ENCODE measurements at places on chromosomes 2 and 18.

DNA sequence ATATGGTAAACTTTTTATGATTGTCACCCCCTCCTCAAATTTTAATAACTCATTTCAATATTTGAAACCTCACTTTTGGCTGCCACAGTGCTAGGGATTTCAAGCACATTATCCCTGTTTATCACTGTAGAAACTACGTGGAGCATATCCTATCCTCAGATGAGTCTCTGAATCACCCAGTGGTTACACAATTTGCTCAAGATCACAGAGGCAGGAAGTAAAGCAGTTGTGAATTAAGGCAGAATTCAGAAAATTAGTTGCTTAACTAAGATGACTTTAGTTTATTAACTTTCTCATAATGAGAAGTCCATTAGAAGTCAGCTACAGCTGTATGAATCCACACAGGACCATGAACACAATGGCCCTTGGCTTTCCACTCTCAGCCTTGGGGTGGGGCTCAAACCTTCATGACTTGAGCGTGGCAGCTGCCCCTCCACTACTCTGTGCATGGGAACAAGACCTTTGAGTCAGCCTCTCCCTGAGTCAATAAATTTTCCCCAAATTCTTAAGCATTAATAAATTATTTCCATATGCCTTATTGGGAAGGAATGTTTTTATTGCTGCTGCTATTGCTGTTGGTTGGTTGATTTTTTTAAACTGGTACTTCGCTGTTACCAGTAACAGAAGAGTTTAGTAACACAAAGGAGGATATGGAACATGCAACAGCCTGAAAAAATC lies 369.0 kb downstream of the CBLN2 start:
- DNase-seq: no peak

DNA sequence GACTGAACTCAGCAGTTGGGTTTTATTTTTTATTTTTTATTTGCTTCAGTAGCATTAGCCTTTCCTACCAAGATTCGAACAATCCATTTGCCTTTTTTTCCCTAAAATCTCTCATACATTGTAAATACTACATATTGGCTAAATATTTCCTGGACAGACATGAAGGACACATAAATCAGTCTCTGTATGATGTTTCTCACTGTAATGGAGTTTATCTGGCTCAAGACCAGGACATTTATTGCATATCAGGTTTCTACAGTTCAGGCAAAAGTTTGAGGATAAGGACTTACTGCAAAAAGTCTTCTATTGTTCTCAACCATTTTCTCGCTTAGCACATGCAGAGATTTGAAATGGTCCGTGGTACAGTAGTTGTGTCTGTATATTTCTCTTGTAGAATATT lies 3.3 kb downstream of the CLUL1 start:
- no peak for DNase-seq

DNA sequence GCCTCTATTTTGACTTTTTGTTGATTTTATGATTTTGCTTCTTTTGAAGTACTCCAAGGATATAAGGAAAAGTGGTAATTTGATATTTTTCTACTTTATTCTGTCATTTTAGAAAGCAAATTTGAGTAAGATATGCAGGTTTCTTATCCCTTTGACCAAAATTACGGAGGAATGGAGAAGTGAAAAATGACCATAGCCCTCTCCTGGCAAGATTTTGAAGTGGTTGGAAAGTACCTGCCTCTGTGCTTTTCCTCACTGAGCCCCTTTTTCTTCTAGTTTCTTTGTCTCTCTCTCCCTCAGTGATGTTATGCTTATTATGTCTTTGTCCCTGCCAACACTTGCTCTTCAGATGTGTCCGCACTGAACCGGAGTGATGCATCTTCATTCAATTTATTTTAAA lies 898.1 kb downstream of the EPHA4 start:
- no peak for DNase-seq

DNA sequence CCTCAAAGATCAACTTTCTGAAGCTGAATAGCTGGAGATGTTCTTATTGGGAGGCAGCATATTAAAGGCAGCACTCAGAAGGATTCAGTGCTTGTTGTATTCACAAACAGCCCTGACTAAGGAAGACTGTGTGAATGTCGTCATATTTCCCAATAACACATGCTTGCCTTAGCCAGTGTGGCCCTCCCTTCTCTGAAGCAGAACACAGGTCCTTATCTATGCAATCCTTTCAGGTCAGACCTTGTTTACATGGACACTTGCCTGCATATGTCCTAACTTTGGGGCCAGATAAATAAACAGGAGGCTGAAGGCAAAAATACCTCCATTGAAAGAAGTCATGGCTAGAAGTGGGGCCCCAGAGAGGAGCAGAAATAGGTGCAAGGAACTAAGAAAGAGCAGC lies 97.2 kb downstream of the SLC4A3 start:
- no peak for DNase-seq
